ENCODE measurements at places on chromosomes 3 and 15. TPM values are rescaled to one million over a fixed set of nuclear protein-coding genes. Genes with fewer than 3 reads are reported as not detected.

- no peak for DNase-seq
Measured at GRCh38 chr3:37580237-37580636, 281.4 kb upstream of the CTDSPL start.

DNA sequence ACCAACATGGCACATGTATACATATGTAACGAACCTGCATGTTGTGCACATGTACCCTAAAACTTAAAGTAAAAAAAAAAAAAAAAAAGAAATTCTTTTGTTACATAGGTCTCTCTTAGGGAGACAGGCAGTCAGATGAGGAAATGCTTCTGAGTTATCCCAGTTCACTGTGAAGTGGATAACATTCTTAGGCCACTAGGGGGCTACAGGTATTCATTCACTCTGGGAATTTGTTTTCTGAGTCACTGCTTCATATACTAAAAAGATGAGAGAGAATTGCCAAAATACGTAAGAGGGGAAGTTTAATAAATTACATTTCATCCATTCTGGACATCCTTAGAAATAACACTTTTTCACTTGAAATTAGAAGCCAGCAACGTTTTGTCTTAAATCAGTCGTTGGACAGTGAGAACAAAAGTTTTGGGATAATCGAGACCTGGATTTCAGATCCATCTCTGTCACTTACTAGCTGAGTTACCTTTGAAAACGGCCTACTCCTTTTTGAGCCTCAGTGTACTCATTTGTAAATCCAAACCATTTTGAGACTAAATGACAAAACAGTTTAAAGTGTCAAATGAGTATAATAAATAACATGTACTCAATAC is 738.4 kb upstream of the ALCAM start:
- DNase-seq = peak; percentile 72

DNA sequence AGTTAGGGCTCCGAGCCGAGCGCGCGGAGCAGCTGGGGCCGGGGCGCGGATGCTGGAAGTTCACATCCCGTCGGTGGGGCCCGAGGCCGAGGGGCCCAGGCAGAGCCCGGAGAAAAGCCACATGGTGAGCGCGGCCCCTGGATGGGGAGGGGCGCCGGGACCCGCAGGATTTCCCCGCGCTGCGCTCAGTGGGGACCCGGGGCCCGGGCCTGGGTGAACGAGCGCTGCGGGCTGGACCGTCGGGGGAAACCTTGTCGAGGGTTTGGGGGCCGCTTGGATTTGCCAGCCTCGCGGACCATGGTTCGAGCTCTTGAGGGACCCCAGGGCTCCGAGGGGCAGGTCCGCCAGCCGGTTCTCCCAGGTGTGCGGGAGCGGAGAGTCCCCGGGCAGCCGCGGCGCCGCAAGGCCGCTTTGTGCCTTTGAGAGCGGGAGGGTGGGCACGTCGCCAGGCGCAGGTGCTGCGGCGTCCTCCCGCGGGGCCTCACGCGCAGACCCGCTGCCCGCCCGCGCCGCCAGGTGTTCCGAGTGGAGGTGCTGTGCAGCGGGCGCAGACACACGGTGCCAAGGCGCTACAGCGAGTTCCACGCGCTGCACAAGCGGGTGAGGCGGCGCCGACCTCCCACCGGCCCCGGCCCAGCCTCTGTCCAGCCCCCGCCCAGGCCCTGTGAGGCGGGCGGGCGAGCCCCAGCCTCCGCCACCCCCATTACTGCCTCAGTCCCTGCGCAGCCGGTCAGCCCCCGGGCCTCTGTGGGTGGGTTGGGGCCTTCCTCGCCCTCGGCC is at the start of gene SNX22:
SNX22 (plus strand) TSS at position 5 of the 780 bp plus-strand sequence; CDS start at position 50, 45 bp downstream.
- peak; percentile 81 for DNase-seq

- no peak for DNase-seq
Measured at GRCh38 chr3:148280623-148281242, 417.0 kb upstream of the AGTR1 start.

- DNase-seq = peak; percentile 79
Measured at GRCh38 chr3:16423947-16424673, 89.4 kb downstream of the RFTN1 start.

- DNase-seq = no peak
Measured at GRCh38 chr3:151903501-151903991, 30.1 kb downstream of the SUCNR1 start.

GRCh38 chr3:149555927-149556326 is 81.4 kb downstream of the TM4SF4 start:
- no peak for DNase-seq

GRCh38 chr3:178063461-178063860 is 472.8 kb upstream of the KCNMB2 start:
- DNase-seq = no peak

DNA sequence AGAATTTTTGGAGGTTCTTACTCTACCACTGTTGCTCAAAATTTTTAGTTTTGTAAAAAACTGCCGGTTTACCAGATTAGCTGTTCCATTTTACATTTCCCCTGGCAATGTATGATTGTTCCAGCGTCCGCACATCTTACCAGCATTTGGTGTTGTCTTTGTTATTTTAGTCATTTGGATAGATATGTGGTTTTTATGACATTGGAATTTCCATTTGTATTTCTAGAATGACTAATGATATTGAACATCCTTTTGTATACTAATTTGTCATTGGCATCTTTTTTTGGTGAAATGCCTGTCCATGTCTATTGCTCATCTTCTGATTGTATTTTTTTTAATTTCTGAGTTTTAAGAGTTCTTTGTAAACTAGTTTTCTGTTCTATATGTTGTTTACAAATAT is 28.5 kb downstream of the LRRC28 start:
- no peak for DNase-seq

DNA sequence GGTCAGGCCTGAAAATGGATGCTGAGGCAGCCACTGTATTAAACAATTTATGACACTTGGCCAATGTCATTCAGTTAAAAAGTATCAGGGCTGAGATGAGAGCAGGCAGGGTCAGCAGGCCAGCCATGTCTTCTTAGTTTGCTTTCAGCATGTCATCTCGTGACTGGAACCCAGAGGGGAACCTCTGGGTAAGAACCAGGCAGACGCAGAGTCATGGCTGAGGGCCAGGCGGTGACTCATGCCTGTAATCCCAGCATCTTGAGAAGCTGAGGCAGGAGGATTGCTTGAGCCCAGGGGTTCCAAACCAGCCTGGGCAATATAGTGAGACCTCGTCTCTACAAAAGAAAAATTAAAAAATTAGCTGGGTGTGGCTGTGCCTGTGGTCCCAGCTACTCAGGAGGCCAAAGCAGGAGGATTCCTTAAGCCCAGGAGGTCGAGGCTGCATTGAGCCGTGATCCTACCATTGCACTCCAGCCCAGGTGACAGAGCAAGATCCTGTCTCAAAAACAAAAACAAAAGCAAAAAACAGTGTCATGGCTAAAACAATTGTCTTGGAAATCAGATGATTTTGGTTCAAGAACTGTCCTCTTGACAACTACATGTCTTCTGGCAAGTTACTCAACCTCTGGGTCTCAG is 11.7 kb downstream of the BCL2L10 start:
- no peak for DNase-seq

The FHIT gene
- total RNA-seq = not detected

The TMCO5A gene
- not detected for total RNA-seq

The HES1 gene
- total RNA-seq = 20.2 TPM

The MPI gene
- 73.7 TPM for total RNA-seq

The ALS2CL gene
- total RNA-seq = not detected

The HRH1 gene
- 6.2 TPM for total RNA-seq

The SAMD7 gene
- not detected for total RNA-seq

The NDN gene
- total RNA-seq = not detected

The GUCA1C gene
- not detected for total RNA-seq
